Suprapubic skin (tissue), 4 donors: ENCODE measurements at places on chromosomes 7 and 10.

- H3K4me3 ChIP-seq: no peak overlapping the region
- peak; percentile 38 for DNase-seq
- H3K27me3 ChIP-seq: peaks cover 4% of the 10 kb centered on the region
- no peak overlapping the region for H3K27ac ChIP-seq
- no peaks in the 10 kb centered on the region for H3K36me3 ChIP-seq
- H3K4me1 ChIP-seq: peaks cover 2% of the 10 kb centered on the region
These were observed 94.3 kb upstream of the SDK1 start for GRCh38 chr7:3206771-3207191.

GRCh38 chr7:67478066-67478465, 481.4 kb downstream of the TYW1 start:
- no peak for DNase-seq
- no peak overlapping the region for H3K4me3 ChIP-seq
- no peaks in the 10 kb centered on the region for H3K36me3 ChIP-seq
- H3K4me1 ChIP-seq: no peaks in the 10 kb centered on the region
- H3K27ac ChIP-seq: no peak overlapping the region
- no peaks in the 10 kb centered on the region for H3K27me3 ChIP-seq

DNA sequence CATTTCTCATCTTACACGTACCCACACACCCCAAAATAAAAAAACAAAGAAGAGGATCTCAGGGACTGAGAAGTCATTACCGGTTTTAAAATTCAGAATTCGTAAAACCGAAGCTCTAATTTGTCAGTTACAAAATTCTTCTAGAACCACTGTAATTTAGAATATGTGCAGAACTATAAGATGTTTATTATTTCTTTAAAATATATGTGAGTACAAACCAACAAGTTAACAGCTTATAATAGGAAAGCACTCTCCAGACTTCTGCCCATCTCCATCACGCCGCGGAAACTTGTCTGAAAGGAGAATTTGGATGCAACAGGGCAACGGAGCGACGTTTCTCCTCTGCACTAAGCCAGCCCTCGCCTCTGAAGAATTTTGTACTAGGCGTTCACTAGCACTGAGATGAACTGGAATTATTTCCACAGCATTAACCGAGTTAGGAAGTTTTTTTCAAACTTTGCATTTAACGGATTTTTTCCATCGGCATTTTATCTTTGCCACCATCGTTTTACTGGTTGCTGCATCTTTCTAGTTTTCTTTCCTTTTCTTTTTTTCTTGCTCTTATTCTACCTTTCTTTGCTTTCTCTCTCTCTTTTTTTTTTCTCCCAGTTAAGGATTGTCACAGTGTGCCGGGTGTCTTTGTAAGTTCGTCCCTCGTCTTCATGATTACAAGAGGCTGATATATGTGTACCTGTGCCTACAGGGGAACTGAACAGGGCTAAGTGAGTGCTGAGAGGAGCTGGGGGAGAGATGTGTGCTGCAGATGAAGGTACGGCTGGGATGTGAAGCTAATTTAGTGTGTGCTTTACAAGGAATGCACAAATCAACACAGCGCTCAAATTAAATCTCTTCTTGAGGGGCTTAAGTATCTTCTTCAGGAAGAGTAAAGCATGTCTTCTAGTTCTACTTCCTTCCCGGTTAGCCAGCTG, 295.9 kb upstream of the NFE2L3 start:
- H3K27me3 ChIP-seq: peaks cover 63% of the 10 kb centered on the region
- H3K4me3 ChIP-seq: peak overlapping the region; percentile 57
- H3K27ac ChIP-seq: peak overlapping the region; percentile 91

DNA sequence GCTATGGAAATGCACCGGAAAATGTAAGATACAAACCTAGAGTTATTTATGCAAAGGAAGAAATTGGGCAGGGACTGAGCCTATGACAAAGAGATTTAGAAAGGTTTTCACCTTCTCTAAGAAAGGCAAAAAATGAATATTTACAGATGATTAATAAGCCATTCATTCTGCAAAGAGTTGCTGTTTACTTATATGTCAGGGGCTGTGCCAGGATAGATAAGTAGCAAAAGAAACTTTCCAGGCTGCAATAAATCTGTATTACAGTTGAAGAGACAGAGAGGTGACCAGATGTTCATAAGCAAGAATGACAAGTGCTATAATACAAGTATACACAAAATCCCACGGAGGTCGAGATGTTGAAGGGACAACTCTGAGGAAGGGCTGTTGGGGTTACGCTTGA, 299.6 kb downstream of the CALN1 start:
- H3K4me3 ChIP-seq: no peak overlapping the region
- no peaks in the 10 kb centered on the region for H3K36me3 ChIP-seq
- H3K4me1 ChIP-seq: no peaks in the 10 kb centered on the region
- H3K27me3 ChIP-seq: no peaks in the 10 kb centered on the region

- H3K36me3 ChIP-seq: no peaks in the 10 kb centered on the region
- no peak for DNase-seq
- no peak overlapping the region for H3K4me3 ChIP-seq
- no peak overlapping the region for H3K27ac ChIP-seq
- no peaks in the 10 kb centered on the region for H3K27me3 ChIP-seq
These were observed 148.4 kb upstream of the STEAP1 start for GRCh38 chr7:90005836-90006235.

GRCh38 chr7:137987968-137988367, 13.9 kb downstream of the CREB3L2 start:
- no peak overlapping the region for H3K4me3 ChIP-seq
- H3K27ac ChIP-seq: peak overlapping the region; percentile 20
- no peak for DNase-seq
- H3K36me3 ChIP-seq: no peaks in the 10 kb centered on the region
- H3K27me3 ChIP-seq: no peaks in the 10 kb centered on the region
- peaks cover 87% of the 10 kb centered on the region for H3K4me1 ChIP-seq

DNA sequence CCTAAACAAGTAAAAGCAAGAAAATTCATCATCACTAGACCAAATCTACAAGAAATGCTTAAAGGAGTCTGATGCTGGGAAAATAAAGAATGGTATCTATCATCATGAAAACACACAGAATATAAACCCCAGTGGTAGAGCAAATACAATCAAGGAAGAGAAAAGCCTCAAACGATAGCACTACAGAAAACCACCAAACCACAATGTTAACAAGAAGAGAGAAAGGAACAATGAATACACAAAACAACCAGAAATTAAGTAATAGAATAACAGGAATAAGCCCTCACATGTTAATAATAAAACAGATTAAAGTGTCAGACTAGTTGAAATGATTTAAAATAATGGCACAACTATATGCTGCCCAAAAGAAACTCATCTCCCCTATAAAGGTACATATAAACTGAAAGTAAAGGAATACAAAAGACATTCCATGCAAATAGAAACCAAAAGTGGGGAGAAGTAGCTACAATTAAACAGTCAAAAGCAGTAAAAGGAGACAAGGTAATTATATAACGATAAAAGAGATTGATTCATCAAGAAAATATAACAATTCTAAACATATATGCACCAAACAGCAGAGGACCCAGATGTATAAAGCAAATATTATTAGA, 77.3 kb downstream of the JMJD1C start:
- no peaks in the 10 kb centered on the region for H3K36me3 ChIP-seq
- no peak overlapping the region for H3K4me3 ChIP-seq
- no peak overlapping the region for H3K27ac ChIP-seq
- peaks cover 10% of the 10 kb centered on the region for H3K4me1 ChIP-seq

DNA sequence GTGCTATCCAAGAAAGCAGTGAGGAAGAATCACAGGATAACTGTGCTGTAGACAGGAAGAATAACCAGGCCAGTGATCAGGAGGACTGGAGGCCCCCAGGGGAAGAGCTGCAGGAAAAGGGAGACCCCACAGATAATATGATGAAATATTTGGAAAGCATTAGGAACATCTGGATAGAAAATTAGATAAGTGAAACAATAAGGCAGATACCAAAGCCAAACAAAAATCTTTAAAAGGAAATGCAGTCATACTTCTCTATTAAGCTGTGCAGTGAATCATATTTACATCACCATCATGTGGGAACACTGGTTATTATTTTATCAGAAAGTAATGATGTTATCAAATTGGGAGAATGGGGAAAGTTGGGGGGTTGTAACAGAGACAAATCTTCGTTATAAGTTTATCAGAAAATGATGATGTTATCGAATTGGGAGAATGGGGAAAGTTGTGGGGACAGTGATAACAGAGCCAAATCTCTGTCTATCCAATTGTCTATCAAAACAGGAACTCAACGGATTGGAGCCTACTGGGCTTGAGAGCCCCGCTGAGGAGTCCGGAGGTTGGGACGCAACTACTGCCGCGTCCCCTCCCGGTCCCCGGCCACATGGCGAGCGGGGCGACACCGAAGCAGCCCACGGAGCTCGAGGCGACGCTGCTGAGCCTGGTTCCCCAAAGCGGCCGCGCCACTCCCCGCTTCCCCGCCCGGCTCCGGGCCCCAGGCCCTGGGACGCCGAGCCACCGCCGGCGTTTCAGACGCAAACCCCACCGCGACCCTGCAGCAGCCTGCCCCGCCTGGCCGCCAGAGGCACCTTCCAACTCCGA, 14.0 kb upstream of the RALA start:
- H3K27me3 ChIP-seq: no peaks in the 10 kb centered on the region
- peak overlapping the region; percentile 46 for H3K4me3 ChIP-seq
